ENCODE measurements at places on chromosomes 4 and X.

DNA sequence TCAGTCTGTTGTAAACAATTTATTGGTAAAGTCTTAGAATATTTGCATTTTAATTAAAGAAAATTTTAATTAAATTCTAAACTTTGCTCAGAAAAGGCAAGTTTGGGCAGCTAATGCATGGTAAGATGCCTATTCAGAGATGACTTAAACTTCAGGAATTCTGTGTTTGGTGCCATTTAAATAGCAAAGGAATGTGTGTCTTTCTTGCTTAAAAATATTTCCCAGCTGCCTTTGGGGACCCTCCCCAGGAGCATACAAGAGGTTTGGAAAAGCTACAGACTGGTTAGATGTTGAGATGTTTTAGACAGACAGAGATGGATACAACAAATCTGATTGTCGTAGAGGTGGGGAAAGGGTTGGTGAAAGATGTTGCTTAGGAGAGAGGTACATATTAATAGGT lies 36.5 kb downstream of the AFF2 start:
- DNase-seq = no peak

- no peak for DNase-seq
Measured at GRCh38 chrX:46850771-46851170, 13.9 kb downstream of the RP2 start.

GRCh38 chrX:13059637-13060499 lies 15.4 kb upstream of the FAM9C start:
- DNase-seq = no peak

DNA sequence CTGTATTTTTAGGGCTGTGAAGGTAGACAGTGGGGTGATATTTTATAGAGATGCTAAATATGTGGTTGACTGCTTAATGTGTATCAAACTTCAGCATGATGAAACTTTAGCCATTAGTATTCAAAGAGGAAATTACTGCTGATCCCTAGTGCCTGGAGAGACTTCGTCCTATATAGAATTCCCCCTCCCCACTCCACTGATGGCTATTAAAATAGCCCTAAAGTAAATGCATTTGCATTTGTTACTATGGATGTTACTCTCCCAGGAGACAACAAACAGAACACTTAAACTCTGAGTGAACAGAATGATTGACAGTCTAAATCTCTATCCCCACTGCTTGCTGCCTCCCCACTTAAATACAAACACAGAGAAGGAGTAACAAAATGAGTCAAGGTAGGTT lies 39.1 kb downstream of the ADGRL3 start:
- no peak for DNase-seq

GRCh38 chr4:138259271-138259670 lies 17.1 kb upstream of the SLC7A11 start:
- DNase-seq = no peak

- no peak for DNase-seq
Measured at GRCh38 chr4:109912706-109913595, at the start of gene EGF. Gene EGF (plus strand): TSS chr4:109912883. CDS start chr4:109913336, 453 bp downstream.

DNA sequence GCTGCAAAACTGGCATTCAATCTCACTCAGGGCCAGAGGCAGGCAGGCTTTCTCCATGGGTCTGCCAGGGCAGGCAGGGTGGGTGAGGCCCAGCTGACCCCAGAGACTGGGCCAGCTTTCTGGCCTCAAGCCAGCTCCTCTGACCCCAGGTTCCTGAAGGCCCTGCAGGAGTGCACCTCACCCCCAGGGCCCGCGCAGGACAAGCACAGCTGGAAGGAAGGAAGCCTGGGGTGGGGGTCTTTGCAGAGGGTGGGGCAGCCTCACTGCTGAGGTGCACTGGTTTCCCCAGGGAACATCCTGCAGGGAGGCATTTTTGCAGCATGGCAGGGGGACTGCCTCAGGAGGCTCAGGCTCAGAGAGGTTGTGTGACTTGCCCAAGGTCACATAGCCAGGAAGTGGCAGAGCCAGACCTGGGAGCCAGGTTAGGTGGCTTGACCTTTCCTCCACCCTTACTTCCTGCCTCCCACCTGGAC lies 31.5 kb upstream of the AFAP1 start:
- no peak for DNase-seq

DNA sequence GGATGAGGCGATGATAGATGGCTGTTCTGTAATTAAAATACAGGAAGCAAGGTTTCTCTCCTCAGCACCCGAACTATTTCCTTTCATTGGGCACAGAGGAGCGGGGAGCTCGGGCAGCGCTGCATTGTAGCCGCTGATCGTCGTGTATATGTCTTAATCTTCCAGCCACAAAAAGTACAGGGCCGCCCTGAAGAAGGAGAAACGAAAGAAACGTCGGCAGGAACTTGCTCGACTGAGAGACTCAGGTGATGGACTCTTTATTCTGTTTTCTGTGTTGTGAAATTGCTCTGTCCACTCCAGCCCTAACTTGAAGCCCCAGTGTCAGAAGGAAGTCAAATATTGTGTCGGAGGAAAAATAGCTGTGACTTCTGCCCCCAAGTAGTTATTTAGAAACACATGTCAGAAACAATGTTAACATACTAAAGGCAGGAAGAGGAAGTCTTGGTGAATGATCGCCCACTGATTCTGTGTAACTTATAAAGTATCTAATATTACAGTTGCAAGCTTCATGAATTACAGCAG lies 546 bp downstream of the ZRSR2 start:
- DNase-seq = no peak

DNA sequence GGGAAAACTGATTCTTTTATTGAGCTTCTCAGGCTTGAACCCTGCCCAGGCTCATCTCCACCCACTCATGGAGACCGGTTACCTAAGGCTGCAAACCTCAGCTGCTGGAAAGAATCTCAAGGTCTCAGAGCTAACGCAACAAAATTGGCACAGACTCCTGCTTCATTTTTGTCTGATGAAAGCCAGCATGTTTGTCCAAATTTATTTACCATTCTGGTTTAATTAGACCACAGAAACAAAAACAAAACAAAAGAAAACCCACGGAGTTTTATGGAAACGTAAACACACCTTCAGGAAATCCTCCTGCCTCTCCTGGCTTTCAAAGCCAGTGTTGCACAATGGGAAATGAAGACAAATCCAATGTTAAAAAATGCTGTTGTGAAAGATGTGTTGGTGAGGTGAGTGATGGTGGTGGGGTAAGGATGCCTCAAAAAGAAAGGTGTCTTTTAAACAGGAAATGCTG lies 56.4 kb upstream of the PDLIM3 start:
- DNase-seq = no peak

DNA sequence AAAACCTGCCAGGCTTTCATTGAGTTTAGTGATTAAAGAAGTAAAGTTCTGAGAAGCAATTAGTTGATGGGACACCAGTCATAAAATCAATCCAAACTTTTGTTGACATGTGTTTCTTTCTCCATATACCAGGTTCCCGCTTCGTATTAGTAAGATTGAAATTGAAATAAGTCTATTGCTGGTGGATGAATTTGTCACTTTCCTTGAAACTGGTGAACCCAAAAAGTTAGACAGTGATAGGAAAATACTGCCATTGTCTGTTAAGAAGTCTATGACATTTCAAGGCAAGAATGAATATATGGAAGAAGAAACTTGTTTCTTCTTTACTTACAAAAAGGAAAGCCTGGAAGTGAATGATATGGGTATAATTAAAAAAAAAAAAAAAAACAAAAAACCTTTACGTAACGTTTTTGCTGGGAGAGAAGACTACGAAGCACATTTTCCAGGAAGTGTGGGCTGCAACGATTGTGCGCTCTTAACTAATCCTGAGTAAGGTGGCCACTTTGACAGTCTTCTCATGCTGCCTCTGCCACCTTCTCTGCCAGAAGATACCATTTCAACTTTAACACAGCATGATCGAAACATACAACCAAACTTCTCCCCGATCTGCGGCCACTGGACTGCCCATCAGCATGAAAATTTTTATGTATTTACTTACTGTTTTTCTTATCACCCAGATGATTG lies at the start of gene CD40LG:
Gene CD40LG, plus strand, starts transcription at position 482 of the 684 bp plus-strand sequence. Its CDS starts 91 bp downstream, at position 573.
- DNase-seq = peak; percentile 20

DNA sequence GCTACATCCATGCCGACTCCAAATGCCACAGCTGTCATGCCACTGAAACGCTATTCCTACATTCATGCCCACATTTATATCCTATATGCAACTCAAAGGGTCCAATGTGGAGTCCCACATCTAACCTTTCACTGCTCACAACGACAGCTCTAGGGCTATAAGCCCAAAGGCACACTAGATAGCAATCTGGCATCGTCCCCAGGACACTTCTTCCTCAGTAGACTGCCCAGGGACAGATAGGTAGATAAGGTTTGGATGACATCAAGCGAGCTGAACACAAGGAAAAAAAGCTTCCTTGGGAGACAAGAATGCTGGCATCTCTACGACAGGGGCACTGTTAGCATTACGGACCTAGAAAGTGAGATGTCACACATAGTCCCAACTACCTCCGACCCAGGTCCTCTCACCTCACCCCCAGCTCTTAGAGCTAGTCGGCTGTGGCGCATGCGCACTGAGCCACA lies 685 bp downstream of the RAB9B start:
- no peak for DNase-seq

DNA sequence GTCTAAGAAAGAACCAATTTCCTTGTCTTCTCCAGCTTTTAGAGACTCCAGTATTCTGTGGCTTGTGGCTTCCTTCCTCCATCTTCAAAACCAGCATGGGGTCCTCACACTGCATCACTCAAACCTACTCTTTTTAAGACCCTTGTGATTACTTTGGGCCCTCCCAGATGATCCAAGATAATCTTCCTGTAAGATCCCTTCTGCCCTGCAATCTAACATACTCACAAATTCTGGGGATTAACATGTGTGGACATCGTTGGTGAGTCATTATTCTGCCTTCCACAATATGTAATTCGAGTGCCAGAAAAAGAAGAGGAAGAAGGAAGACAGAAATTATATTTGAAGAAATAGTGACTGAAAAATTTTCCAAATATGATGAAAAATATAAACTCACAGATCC lies 47.9 kb downstream of the BEND4 start:
- no peak for DNase-seq

DNA sequence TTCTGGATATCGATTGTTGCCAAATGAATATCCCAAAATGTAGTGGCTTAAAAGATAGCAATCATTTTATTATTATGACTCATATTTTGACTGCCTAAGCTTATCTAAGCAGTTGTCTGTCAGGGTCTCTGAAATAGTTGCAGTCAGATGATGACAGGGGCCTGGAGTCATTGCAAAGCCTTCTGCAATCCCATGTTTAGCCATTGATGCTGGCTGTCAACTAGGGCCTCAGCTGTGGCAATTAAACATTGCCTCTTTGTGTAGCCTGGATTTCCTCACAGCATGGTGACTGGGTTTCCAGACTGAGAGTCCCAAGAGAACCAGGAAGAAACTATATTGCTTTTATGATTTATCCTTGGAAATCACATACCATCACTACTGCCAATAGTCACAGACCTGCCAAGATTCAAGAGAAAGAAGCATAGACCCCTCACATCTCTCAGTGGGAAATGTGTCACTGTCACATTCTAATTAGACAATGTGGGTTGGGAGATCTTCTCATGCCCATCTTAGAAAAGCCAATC lies 227.3 kb upstream of the NOCT start:
- no peak for DNase-seq

DNA sequence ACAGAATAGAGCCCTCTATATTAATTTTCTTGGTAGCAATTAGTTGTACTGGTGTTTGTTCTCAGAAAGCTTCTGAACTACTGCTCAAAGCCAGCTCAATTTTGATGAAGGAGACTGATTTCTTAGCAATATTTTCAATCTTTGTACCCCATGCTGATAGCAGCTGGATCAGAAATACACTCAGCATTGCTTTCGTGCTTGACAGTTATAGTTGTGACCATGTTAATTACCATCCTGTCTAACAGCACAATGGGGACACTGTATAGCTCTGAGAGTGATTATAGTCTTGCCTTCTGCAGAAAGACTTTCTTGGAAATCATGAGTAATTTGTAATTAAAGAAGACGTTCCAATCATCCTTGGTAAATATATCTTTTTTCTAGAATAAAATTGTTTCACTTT lies 79.7 kb upstream of the GNPDA2 start:
- DNase-seq = no peak

DNA sequence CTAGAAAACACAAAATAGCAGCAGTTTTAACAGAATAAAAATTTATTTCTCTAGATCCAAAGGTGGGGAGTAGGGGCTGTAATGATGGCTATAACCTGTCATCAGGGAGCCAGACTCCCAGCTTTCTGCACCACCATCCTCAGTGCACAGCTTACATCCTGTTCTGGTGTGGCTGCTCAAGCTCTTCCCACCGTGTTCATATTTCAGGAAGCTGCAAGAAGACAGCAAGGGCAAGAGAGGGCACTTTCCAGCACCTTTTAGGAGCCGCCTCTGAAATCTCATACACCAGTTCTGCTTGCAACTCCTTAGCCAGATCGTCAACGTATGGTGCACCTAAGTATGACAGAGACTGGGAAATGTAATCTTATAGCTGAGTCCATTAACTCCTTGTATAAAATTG lies 253.7 kb downstream of the CENPC start:
- no peak for DNase-seq

- no peak for DNase-seq
Measured at GRCh38 chrX:12443534-12444098, 305.3 kb downstream of the FRMPD4 start.

DNA sequence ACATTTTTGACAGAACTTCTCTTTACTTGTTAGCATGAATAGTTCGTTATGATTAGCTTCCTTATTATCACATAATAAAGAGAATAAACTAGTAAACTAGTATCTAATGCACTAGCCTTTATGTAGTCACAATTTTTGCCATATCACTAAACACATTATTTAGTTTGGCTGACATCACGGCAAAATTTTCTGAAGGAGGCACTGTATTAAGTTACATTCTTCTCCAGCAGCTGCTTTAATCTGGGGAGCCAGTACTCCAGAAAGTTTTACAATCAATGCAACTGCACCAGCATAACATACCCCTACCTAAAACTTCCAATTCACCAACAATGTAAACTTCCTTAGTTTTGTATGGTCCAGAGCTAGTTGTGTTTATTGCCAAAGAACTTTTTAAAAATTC lies 87.8 kb downstream of the FIP1L1 start:
- DNase-seq = no peak

Data from stimulated activated naive CD4-positive, alpha-beta T cell (primary cell).